Esophagus squamous epithelium (tissue), 5 donors: ENCODE measurements at places on chromosomes 5 and 9.

GRCh38 chr5:78754655-78755054, 106.1 kb upstream of the LHFPL2 start:
- H3K4me1 ChIP-seq = peaks cover 4% of the 10 kb centered on the region
- no peak for DNase-seq
- H3K36me3 ChIP-seq = no peaks in the 10 kb centered on the region
- no peak overlapping the region for H3K27ac ChIP-seq
- H3K4me3 ChIP-seq = no peak overlapping the region

DNA sequence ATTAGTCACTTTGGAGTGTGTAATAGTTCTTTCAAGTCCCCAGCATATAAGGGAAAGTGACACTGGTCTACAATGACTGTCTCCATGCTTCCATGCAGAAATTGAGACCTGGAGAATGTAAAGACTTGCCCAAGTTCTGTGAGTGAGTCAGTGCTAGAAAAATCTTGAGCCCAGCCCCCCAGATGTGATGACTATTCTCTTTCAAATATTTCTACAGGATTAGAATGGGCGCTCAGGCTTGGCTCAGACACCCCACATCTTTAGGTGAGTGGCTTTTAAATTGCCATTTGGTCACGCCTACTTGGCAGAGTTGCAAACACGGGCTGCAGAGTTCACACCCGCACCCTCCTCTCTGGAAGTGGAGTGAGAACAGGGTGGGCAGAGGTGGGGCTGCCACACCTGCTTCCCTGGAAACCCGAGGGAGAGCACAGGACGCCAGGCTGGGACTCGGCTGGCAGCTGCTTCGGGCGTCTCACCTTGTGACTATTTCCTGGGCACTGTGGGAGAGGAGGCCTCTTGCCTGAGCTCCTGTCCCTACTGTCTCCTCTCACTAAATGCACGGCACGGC, 37.6 kb downstream of the ROPN1L start:
- no peaks in the 10 kb centered on the region for H3K4me1 ChIP-seq
- no peak for DNase-seq
- H3K27me3 ChIP-seq = no peaks in the 10 kb centered on the region
- H3K36me3 ChIP-seq = no peaks in the 10 kb centered on the region
- no peak overlapping the region for H3K4me3 ChIP-seq

- H3K4me1 ChIP-seq = peaks cover 22% of the 10 kb centered on the region
- no peak for DNase-seq
- H3K4me3 ChIP-seq = peak overlapping the region; percentile 63
- peaks cover 16% of the 10 kb centered on the region for H3K36me3 ChIP-seq
These were observed 519 bp upstream of the RAD50 start for GRCh38 chr5:132556153-132556762.

DNA sequence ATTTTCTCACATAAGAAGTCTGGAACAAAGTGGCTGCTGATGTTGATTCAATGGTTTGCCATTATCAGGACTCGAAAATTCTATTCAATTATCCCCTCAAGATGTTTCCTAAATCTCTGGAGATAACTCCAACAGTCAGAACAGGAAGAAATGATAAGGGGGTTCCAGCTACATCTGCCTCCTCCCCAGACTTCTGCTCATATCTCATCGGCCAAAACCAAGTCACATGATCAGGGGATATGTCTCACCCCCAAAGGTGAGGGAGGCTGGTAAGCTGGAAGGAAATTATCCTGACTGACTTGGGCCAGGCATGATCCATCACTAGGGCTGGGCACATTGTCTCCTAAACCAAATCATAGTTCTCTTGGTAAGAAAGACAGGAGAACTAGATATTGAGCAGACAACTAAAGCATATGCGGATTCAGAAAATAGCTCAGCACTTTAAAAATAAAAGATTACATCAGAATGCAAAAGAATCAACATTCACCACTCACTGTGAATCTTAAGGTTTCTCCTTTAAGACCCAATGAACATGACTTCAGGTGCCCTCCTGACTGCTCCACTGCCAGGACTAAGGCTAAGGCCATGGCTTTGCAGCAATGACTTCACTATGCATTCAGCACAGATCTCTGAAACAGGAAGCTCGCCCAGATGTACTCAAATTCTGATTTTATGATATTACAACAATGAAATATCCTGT, 306.3 kb downstream of the ENC1 start:
- no peaks in the 10 kb centered on the region for H3K4me1 ChIP-seq
- H3K27me3 ChIP-seq = no peaks in the 10 kb centered on the region
- no peak for DNase-seq
- H3K4me3 ChIP-seq = no peak overlapping the region
- H3K36me3 ChIP-seq = no peaks in the 10 kb centered on the region

DNA sequence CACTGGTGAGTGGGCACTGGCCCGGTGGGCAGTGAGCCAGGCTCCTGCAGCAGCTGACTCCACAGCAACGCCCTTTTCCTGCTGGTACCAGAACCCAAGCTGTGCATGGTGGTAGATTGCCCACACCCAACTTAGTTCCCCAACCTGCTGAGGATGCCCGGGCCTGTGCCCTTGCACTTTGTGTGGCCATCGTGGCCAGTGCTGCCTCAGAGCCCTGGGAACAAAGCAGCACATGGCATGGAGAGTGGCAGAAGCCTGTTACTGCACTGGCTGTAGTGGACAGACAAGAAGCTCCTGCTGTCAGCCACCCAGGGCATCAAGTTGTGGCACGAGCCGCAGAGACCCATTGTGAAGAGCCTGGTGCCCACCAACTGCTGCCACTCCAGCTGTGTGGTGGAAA, 612.9 kb downstream of the DNAH5 start:
- no peak for DNase-seq
- H3K4me1 ChIP-seq = no peaks in the 10 kb centered on the region
- H3K4me3 ChIP-seq = no peak overlapping the region
- H3K27me3 ChIP-seq = no peaks in the 10 kb centered on the region
- H3K36me3 ChIP-seq = no peaks in the 10 kb centered on the region

DNA sequence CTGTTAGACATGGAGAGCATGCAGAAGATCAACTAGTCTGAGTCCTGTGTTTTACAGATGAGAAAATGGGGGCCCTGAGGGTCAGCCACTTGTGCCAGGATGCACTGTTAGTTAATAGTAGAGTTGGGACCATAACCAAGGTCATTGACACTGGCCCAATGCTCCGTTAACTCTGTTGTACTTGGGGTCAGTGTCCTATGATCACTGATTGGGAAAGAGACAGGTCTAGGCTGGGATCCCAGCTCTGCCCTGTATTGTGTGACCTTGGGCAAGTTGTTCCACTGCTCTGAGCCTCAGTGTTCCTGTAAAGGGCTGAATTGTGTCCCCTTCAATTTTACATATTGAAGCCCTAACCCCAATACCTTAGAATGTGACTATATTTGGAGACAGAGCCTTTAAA, 70.0 kb downstream of the GDNF start:
- no peaks in the 10 kb centered on the region for H3K27me3 ChIP-seq
- no peak overlapping the region for H3K4me3 ChIP-seq
- H3K4me1 ChIP-seq = no peaks in the 10 kb centered on the region
- H3K36me3 ChIP-seq = no peaks in the 10 kb centered on the region
- no peak for DNase-seq
- H3K27ac ChIP-seq = no peak overlapping the region

DNA sequence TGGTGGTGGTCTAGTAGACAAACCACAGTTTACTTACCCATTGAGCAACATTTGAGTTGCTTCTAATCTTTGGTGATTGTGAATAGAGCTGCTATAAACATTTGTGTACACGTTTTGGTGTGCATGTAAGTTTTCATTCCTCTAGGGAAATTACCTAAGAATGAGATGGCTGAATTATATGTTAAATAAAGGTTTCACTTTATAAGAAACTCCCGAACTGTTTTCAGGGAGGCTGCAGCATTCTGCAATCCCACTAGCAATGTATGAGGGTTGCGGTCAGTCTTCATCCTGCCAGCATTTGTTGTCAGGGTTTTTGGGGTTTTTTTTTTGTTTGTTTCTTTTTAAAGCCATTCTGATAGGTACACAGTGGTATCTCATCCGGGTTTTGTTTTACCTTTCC, 45.7 kb upstream of the PPARGC1B start:
- no peaks in the 10 kb centered on the region for H3K36me3 ChIP-seq
- H3K4me1 ChIP-seq = peaks cover 13% of the 10 kb centered on the region
- H3K27me3 ChIP-seq = no peaks in the 10 kb centered on the region

GRCh38 chr9:89749500-89750116, 144.8 kb downstream of the GADD45G start:
- no peak overlapping the region for H3K4me3 ChIP-seq
- DNase-seq = no peak
- no peaks in the 10 kb centered on the region for H3K36me3 ChIP-seq
- H3K27me3 ChIP-seq = no peaks in the 10 kb centered on the region

- DNase-seq = no peak
- H3K4me3 ChIP-seq = no peak overlapping the region
- no peak overlapping the region for H3K27ac ChIP-seq
- H3K36me3 ChIP-seq = no peaks in the 10 kb centered on the region
- no peaks in the 10 kb centered on the region for H3K4me1 ChIP-seq
These were observed 110.1 kb upstream of the GRIN3A start for GRCh38 chr9:101848485-101848919.

- no peak overlapping the region for H3K4me3 ChIP-seq
- no peak for DNase-seq
- H3K27ac ChIP-seq = no peak overlapping the region
- H3K4me1 ChIP-seq = peaks cover 49% of the 10 kb centered on the region
These were observed 67.1 kb downstream of the EHMT1 start for GRCh38 chr9:137685741-137686420.

DNA sequence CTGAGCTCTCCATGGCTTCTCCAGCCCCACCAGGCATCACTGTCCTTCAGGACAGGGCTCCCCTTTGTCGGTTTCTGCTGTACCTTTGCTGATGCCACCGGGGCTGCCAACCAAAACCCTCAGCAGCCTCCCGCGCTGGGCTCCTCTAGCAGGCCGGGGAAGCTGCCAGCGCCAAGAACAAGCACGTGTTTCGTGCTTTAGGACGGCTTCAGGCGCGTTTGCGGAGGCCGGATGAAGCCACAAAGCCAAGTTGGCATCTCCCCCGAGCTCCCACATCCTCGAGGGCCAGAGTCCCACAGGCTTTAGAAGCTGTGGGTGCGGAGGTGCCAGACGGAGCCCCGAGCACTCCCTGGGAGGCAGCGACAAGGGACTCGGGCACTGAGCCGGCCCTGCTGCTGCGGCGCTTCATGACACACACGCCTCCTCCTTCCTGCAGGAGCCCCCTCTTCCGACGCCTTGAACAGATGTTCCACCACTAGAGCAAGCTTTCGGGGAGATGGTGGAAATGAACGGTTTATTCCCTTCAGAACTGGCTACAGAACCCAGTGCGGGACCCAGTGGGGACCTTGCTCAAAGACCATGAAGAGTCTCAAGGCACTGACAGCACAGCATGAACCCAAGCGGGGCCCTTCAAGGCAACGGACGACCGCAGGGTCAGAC, 36.7 kb downstream of the SARDH start:
- peaks cover 12% of the 10 kb centered on the region for H3K4me1 ChIP-seq
- H3K27me3 ChIP-seq = no peaks in the 10 kb centered on the region
- H3K36me3 ChIP-seq = no peaks in the 10 kb centered on the region
- no peak for DNase-seq

GRCh38 chr9:89095761-89096528, 82.7 kb downstream of the SHC3 start:
- no peak for DNase-seq
- H3K27ac ChIP-seq = no peak overlapping the region
- no peaks in the 10 kb centered on the region for H3K36me3 ChIP-seq
- no peak overlapping the region for H3K4me3 ChIP-seq

GRCh38 chr9:4755026-4755609, 14.1 kb upstream of the AK3 start:
- no peaks in the 10 kb centered on the region for H3K27me3 ChIP-seq
- H3K4me1 ChIP-seq = no peaks in the 10 kb centered on the region
- no peak overlapping the region for H3K4me3 ChIP-seq
- DNase-seq = no peak
- H3K36me3 ChIP-seq = no peaks in the 10 kb centered on the region

DNA sequence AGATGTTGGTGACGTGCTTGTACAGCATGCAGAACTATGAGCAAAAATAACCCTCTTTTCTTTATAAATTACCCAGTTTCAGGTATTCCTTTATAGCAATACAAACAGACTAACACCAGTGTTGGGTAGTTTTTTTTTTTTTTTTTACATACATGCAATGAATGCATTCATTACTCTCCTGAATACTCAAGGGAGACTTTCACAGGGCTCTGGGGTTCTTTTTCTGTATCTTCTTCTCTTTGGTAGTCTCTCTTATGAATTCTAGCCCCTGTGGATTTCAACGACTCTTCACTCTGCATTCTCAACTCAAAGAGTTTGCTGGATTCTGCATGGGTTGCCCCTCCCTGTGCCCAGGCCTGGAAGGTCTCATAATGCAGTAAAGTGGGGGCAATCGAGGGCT, 27.8 kb downstream of the PTTG1 start:
- no peak overlapping the region for H3K27ac ChIP-seq
- no peak overlapping the region for H3K4me3 ChIP-seq
- H3K27me3 ChIP-seq = no peaks in the 10 kb centered on the region
- no peaks in the 10 kb centered on the region for H3K36me3 ChIP-seq
- DNase-seq = no peak

- no peaks in the 10 kb centered on the region for H3K4me1 ChIP-seq
- no peaks in the 10 kb centered on the region for H3K27me3 ChIP-seq
- no peaks in the 10 kb centered on the region for H3K36me3 ChIP-seq
- no peak for DNase-seq
These were observed 108.1 kb downstream of the SEMA5A start for GRCh38 chr5:9437741-9438240.

- H3K4me3 ChIP-seq = no peak overlapping the region
- H3K36me3 ChIP-seq = no peaks in the 10 kb centered on the region
- DNase-seq = no peak
- H3K27ac ChIP-seq = no peak overlapping the region
- H3K27me3 ChIP-seq = no peaks in the 10 kb centered on the region
- H3K4me1 ChIP-seq = no peaks in the 10 kb centered on the region
These were observed 180.6 kb downstream of the GABRG2 start for GRCh38 chr5:162248107-162248713.

- H3K4me1 ChIP-seq = no peaks in the 10 kb centered on the region
- H3K27me3 ChIP-seq = no peaks in the 10 kb centered on the region
- H3K4me3 ChIP-seq = no peak overlapping the region
- DNase-seq = no peak
- H3K27ac ChIP-seq = no peak overlapping the region
- H3K36me3 ChIP-seq = no peaks in the 10 kb centered on the region
These were observed 167.1 kb upstream of the PAPPA start for GRCh38 chr9:115986508-115986907.

DNA sequence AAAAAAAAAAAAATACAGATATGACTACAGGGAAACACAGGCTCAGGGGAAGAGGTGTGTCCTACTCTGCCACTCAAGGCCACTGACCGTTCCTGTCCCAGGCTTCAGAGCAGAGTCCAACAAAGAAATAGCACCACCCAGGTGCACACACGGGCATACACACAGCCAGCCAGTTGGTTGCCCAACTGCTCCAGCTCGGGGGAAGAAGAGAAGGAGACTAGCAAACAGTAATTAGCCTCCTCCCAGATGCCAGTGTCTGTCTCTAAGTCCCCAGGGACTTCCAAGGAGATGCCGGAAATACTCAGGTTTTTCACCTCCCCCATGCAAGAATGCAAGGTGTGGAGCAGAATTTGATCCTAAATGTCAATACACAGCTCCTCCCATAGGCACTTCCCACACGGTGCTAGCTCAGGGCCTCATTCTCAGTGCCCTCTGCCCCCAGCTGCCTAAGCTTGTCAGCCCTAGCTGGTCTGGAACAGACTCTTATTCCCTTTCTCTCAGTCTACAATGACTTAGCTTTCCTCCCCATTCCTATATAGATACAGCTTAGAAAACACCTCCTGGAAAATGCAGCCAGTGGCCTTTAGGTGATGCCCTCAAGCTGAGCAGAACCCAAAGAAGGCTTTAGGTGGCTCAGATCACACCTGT, 1.7 kb downstream of the MYORG start:
- peak overlapping the region; percentile 7 for H3K27ac ChIP-seq
- H3K36me3 ChIP-seq = peaks cover 26% of the 10 kb centered on the region
- peaks cover 14% of the 10 kb centered on the region for H3K4me1 ChIP-seq
- H3K4me3 ChIP-seq = no peak overlapping the region
- no peak for DNase-seq
- no peaks in the 10 kb centered on the region for H3K27me3 ChIP-seq
